ENCODE measurements at places on chromosomes 5 and 9. TPM values are rescaled to one million over a fixed set of nuclear protein-coding genes. Genes with fewer than 3 reads are reported as not detected.

Gene TLX3
- not detected for total RNA-seq

Gene SH3GL2
- not detected for total RNA-seq

Gene GABRB2
- total RNA-seq = under 0.01 TPM

Gene NEUROG1
- total RNA-seq = not detected

Gene MEIKIN
- total RNA-seq = not detected

Gene SHC3
- total RNA-seq = 7.8 TPM

Gene CDX1
- total RNA-seq = not detected

Gene TPPP
- under 0.01 TPM for total RNA-seq

Gene ADRA1B
- total RNA-seq = 0.49 TPM

Gene PTGER4
- 29.9 TPM for total RNA-seq

Gene FBLL1
- total RNA-seq = 0.65 TPM

Gene SEMA5A
- total RNA-seq = 59.4 TPM

Gene FOXD1
- total RNA-seq = 24.7 TPM

Gene CCL27
- total RNA-seq = not detected

Gene PDE6A
- not detected for total RNA-seq

Gene ADAMTS12
- 12.9 TPM for total RNA-seq

Gene AKNA
- 20.8 TPM for total RNA-seq

Gene PSMD5
- 38.4 TPM for total RNA-seq

Gene LHX6
- total RNA-seq = not detected

Gene ZNF618
- total RNA-seq = 17.1 TPM

Gene PCDHGA8
- 3.0 TPM for total RNA-seq

Gene C5orf15
- 79.3 TPM for total RNA-seq

Gene FOXD4L4
- under 0.01 TPM for total RNA-seq

Gene HMMR
- 0.65 TPM for total RNA-seq

Gene FOXD4
- total RNA-seq = 0.16 TPM

Gene IFNB1
- not detected for total RNA-seq

Gene PGM5
- 0.85 TPM for total RNA-seq

Gene DNAH5
- 0.97 TPM for total RNA-seq

Gene CAMK4
- 4.0 TPM for total RNA-seq

Gene IPO11
- total RNA-seq = 18.3 TPM

Gene LRRTM2
- 0.24 TPM for total RNA-seq

Measured in hair follicle dermal papilla cell (primary cell).